ENCODE measurements at places on chromosomes 12 and 14.

- no peak for DNase-seq
Observed at GRCh38 chr12:29148596-29148910, 525 bp upstream of the FAR2 start.

GRCh38 chr12:65930114-65930828 is 106.0 kb downstream of the HMGA2 start:
- DNase-seq, result no peak

DNA sequence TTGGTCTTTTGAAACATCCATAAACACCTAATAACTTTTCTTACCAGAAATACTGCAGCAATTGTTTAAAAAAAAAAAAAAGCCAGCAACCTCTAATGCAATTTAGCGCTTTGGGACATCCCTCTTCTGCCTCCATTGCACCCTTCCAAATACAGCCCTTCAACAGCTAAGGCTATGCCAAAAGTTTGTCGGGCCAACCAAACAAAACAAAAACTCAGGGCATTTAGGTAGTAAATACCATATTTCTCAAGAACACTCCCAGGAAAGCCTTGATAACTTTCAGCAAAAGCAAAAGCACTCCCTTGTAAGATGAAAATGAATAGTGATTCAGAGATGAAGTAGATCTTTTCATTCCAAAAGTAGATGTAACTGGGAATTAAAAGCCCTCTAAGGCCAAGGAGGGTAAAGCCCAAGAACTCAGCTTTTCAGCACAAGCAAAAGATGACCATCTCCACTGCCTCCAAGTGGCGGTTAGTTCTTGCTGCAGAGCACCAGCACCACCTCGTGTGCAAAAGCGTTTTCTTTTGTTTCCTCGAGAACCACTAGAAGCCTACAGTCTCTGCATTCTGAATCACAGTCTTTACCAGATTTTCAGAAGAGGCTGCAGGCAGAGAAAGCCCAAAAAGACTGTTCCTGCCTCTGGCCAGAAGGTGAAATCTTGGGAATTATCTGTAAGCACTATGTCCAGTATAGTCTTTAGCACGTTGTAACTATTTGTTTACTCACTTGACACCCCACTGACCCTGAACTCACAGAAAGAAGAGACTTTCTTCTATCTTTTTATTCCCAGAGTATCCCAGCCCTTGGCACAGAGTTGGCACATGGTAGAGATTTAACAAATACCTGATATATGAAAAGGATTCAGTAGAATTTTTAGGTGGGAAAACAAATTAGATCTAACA is 53.1 kb downstream of the SIX6 start:
- DNase-seq, result peak; percentile 72

DNA sequence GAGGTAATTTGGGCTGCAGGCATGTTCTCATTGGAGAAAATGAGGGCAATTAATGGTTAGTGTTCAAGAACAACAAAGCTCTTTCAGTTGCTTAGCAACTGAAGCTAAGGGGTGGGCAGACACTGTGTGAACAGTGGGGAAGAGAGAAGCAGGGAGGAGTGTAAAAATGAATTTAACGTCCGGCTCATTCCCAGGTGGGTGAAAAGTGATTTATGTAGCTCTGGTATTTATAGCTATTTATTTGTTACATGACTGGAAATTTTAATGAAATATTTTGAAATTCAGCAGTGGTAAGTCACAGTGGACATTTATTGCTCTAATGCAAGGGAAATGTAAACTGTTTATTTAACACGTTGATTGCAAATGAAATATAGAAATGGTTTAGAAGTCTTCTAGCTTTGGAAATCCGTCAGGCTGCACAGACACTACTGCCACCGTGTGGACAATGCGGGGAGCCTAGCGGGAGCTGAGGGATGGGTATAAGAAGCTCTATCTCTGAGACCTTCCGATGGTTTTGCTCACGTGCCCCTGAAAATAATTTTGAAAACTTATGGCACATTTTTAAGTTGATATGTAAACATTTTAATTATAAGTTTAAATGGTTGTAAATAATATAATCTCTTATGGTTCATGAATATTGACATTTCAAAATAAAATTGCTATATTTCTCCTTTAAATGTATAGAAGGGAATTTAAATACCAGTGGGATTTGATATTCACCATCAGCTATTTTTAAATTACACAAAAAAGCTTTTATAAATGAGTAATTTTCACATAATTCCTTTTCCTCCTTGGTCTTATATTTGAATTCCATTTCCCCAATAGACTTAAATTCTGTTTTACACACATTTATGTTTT is 54.4 kb downstream of the E2F7 start:
- DNase-seq, result peak; percentile 87

GRCh38 chr14:102540315-102541028 is 30.9 kb upstream of the ANKRD9 start:
- DNase-seq, result peak; percentile 81

- no peak for DNase-seq
Observed at GRCh38 chr12:4112734-4113325, 160.7 kb upstream of the CCND2 start.

DNA sequence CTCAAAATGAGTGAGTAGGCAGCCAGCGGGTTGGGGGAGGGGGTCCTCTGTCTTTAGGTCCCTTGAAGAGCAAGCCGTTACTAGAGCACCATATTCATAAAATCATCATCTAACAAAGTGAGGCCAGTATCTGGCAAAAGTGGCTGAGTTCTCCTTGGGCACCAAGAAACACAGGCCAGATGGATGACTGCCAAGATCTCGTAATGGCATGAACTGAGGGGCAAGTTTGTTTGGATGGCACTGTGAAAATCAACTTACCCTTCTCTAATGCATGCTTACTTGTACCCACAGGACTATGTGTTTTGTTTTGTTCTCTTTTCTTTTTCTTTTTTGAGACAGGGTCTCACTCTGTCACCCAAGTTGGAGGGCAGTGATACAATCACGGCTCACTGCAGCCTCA is 41.6 kb downstream of the GNPTAB start:
- no peak for DNase-seq

DNA sequence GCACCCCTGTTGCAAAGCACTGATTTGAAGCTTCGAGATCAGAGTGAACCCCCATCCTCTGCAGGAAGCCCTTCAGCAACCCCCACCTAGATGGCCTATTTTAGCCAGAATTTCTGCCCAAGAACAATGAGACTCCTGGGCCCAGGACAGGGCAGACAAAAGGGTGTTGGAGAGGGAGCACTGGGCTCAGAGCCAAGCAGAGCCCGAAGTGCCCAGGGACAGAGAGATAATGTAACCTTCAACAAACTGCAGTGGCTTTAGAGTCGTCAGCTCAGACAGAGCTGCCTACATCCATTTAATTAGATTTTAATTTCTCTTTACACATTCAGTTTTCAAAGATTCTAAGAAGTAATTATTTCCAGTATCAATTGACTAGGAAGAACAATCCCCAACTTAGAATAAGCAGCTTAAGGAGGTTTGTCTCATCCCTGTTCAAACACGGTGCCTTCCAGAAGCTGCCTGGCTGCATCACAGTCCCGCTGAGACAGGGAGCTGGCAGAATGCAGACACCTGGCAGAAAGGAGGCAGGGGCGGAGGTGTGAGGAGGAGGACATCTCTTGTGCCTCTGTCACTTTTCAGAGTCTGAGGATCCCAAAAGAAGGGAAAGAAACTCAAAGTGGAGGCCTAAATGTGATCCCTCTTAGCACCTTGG is 504.9 kb upstream of the CCDC196 start:
- DNase-seq, result no peak

All from NCI-H2081 (cell line).